ENCODE measurements at places on chromosomes 7 and 10. TPM values are rescaled to one million over a fixed set of nuclear protein-coding genes. Genes with fewer than 3 reads are reported as not detected.

COL1A2 gene
- total RNA-seq = 2,752 TPM

ERVW-1 gene
- not detected for total RNA-seq

ACTL6B gene
- not detected for total RNA-seq

MICALL2 gene
- total RNA-seq = 33.6 TPM

RBM20 gene
- total RNA-seq = under 0.01 TPM

LDB1 gene
- 72.9 TPM for total RNA-seq

LBX1 gene
- total RNA-seq = not detected

CYP2C19 gene
- not detected for total RNA-seq

SPDYE11 gene
- not detected for total RNA-seq

HERC4 gene
- total RNA-seq = 43.8 TPM

GJD4 gene
- not detected for total RNA-seq

RPEL1 gene
- total RNA-seq = not detected

KCNMA1 gene
- 54.7 TPM for total RNA-seq

SPDYE16 gene
- not detected for total RNA-seq

RNF32 gene
- total RNA-seq = 0.14 TPM

ABHD11 gene
- total RNA-seq = 11.4 TPM

GJC3 gene
- total RNA-seq = not detected

DPYSL4 gene
- 5.7 TPM for total RNA-seq

OR2A7 gene
- 0.22 TPM for total RNA-seq

ARHGEF35 gene
- total RNA-seq = 1.1 TPM

FOXP2 gene
- not detected for total RNA-seq

NME8 gene
- not detected for total RNA-seq

GPNMB gene
- 93.1 TPM for total RNA-seq

SFRP5 gene
- not detected for total RNA-seq

PLOD3 gene
- total RNA-seq = 108 TPM

GIMAP6 gene
- not detected for total RNA-seq

FAM180A gene
- total RNA-seq = 0.22 TPM

HTRA1 gene
- 14.0 TPM for total RNA-seq

USP6NL gene
- 21.9 TPM for total RNA-seq

All from placental pericyte (primary cell).